ENCODE measurements at places on chromosomes 13 and 19.

- no peak for DNase-seq
Measured at GRCh38 chr19:45764475-45764874, 4.6 kb downstream of the SIX5 start.

GRCh38 chr13:47213047-47213446 is 316.2 kb upstream of the HTR2A start:
- no peak for DNase-seq

- DNase-seq = no peak
Measured at GRCh38 chr19:10952809-10953208, 8.0 kb upstream of the SMARCA4 start.

DNA sequence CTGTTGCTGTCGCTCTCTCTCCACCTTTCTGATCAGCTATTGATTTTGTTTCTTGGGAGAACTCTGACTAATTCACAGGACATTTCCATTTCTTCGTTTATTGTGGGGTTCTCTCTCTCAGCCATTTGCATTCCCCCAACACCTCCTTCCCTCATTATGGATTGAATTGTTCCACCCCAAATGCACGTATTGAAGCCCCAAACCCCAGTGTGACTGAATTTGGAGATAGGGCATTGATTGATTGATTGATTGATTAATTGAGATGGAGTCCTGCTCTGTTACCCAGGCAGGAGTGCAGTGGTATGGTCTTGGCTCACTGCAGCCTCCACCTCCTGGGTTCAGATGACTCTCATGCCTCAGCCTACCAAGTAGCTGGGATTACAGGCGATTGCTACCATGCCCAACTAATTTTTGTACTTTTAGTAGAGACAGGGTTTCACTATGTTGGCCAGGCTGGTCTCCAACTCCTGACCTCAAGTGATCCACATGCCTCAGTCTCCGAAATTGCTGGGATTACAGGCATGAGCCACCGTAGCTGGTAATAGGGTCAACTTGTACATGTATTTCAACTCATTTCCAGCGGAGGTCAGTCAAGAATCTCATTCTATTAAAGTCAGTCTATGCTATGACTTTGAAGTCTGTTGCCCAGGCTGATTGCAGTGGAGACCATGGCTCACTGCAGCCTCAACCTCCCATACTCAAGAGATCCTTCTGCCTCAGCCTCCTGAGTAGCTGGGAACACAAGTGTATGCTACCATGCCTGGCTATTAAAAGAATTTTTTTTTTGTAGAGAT is 13.6 kb downstream of the NFILZ start:
- no peak for DNase-seq

- DNase-seq = no peak
Measured at GRCh38 chr13:79775830-79776229, 294.9 kb downstream of the NDFIP2 start.

DNA sequence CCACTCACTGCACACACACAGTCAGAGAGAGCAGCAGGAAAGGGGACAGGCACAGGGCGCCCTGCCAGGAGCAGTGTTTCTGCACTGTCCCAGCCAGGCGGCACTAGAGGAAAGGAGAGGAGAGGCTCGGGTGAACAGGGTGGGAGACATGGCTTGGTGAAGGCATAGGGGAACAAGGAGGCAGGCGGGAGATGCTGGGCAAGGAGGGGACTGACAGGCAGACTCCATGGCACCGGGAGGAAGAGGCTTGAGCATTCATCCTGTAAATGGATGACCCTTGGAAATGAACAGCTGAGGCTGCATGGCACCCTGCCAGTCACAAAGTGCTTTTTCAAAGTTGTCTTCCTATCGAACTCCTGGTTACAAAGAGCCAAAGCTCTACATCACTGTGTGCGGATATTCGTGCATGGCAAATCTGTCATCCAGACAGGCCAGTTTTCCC is 22.4 kb downstream of the MED26 start:
- no peak for DNase-seq

- no peak for DNase-seq
Measured at GRCh38 chr19:42433503-42434260, 6.5 kb upstream of the LIPE start.

DNA sequence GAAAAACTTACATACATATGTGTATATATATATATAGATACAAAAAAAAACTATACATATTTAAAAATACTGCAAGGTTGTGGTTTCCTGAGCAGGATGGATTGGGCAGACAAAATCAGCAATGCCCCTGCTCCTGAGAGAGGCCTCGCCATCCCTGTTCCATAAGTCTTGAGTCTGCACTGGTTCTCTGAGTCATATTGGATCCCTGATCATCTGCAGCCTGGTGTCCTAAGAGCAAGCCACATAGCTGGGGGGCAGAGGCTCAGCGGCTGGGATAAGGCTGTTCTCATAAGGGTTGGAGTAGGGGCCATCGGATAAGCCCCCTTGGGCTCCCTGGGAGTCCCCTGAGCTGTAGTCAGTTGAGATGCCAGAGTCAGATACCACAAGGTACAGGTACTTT is 3.3 kb downstream of the SWSAP1 start:
- DNase-seq = no peak

GRCh38 chr13:38417727-38418126 is 68.1 kb downstream of the UFM1 start:
- no peak for DNase-seq

DNA sequence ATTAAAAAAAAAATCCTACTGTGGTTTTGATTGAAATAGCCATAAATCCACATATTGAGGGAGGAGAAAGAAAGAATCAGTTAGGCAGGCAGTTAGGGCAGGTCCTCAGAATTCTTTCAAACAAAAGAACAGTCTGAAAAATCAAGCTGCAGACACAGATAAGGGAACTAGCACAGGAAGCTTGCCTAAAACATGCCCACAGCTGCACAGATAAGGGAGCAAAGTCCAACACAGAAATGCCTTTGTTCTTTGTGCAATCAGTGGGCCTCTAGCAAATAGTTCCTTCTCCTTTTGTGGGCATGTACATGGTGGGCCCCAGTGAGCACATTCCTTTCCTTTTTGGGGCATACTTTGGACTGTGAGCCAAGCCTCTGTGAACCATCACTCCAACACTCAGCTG is 42.7 kb downstream of the UTP14C start:
- no peak for DNase-seq

Data from hypothalamus (tissue), 51 donors.